HuH-7.5 (cell line): ENCODE measurements at places on chromosomes 1 and 21.

DNA sequence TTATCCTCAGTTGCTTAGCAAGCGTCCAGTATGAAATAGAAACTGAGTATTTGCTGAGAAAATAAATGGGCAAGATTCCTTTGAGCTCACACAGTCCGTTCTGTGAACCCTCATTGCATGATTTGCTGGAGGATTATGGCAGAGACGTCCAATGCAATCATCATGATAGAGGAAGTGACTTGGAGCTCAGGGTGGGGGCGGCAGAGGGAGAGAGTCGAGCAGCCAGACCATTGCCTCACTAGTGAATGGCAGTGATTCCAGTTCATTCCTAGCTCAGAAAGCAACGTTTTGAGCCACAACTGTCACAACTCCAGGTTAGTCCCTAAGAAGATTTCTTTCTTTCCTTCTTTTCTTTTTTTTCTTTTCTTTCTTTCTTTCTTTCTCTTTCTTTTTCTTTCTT is 27.5 kb upstream of the COL9A2 start:
- DNase-seq: no peak

DNA sequence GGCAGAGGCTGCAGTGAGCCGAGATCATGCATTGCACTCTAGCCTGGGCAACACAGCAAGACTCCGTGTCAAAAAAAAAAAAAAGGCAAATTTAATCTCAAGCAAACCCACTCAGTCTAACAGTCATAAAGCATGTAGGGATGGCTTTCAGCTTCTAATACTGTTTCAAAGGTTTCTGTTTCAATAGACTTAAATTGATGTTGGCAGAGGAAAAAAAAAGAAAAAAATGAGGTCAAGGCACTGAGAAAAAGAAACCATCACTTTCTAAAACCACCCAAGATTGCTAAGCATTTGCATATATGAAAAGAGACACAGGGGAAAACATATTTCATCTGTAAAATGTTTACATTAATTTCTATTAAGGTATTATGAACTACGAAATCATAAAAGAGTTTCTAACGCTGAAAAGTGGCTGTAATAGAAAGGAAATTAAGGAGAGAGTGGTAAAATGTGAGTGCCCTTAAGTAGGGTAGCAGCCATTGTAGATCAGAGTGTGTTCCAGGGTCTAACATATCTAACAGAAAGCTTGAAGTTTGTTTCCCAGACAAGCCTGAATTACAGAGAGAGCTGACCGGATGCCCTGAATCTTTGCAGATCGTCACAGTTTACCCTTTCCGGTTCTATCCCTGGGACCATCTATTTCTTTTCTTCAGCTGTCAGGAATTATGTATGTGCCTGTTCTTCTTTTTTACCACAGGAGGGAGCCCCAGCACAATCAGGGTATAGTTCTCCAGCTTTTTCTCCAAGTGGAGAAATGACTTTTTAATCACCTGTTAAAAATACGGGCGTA is 70.0 kb downstream of the PLD5 start:
- peak; percentile 41 for DNase-seq

- peak; percentile 92 for DNase-seq
These were observed 73.4 kb downstream of the PIK3CD start for GRCh38 chr1:9724706-9725476.

GRCh38 chr1:165006831-165007230 is 349.7 kb downstream of the LMX1A start:
- DNase-seq: no peak

DNA sequence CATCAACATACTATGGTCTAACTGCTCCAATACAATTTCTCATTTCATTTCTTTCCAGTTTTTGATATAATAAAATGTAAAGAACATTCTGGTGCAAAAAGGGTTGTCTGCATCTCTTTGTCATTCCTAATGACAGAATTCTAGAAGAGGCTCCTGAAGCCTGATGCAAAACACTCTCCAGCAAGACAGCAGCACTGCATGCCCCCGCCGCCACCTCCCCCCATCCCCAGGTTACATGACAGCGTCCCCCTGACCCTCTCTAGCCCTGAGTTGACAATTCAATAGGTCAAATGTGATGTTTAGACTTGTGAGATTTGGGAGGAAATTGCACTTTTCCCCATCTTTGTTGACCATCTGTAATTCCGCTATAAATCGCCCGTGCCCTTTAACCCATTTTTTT is 64.6 kb upstream of the C1orf21 start:
- DNase-seq: no peak

- DNase-seq: no peak
These were observed 712.1 kb upstream of the CHRM3 start for GRCh38 chr1:238674316-238674715.

- DNase-seq: no peak
These were observed 602.5 kb downstream of the PTPRU start for GRCh38 chr1:29838738-29839320.
